ENCODE measurements at places on chromosomes 7 and 10.

DNA sequence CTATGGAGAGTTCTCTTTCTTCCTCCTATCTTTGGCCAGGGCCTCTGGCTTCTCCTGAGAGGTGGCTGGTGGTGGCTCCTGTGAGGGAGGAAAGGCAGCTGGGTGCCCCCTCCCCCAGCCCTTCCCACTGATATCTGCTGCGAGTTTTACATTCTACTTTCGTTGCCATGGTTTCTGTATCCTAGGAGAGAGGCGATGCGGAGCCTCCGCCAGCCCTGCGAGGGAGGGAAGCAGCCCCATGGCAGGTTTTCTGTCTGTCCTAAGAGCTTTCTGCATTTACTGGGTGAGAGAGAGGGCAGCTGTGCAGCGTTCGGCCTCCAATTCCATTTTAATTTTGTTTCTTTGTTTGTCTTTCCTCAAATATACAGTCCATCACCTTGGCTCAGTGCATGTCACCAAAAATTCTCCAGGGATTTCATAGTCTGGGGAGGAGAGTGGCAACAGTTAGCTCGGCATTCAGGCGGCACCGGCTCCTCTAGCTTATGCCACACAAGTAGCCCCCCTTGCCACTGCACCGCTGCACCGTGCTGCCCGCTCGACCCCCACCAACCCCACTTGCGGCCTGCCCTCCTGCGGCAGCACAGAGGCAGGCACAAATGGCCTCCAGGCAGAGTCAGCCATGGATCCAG lies 20.4 kb downstream of the DNAJB12 start:
- DNase-seq: no peak

DNA sequence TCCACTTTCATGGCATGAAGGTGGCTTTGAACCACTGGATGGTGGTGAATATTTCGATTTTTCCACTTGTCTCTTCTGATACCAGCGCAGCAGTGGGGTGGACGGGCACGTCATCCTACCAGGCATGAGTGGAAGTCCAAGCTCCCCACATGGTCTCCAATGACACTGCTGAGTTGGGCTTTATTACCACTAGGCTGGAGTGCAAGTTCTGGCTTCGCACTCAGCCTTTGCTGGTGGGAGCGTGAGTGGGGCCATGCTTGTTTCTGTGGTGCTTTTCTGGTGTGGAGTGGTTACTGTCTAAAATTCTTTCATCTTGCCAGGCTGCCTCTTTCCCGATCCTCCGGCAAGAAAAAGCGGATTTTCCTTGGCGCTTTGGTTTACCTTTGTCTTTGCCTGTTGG lies 70.1 kb upstream of the SDK1 start:
- no peak for DNase-seq

DNA sequence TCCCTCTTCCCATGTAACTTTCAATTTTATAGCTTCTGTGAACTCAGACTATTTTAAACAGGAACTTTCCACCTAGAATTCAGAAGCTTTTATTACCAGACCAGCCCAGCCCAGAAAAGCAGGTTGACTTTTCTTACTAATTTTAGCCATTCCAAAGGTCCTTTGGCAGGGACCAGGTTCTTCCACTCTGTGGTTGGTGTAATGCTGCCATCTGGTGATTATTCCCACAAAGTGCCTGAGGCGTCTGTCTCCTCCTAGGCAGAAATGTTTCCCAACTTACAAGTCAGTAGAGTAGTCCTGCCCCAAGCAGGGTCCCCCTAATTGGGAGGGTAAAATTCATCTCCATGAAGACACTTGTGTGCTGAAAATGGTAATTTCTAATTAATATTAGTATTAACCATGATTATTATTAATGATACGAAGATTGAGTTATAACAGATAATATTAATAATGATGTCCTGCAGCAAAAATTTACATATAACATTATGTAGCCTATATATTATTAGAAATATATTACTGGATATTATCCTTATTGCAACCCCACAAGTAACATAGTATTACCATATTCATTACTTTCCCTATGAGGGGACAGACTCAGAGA lies 53.0 kb upstream of the PPP1R17 start:
- no peak for DNase-seq

GRCh38 chr7:99624484-99624883 lies 7.7 kb downstream of the ZSCAN25 start:
- peak; percentile 6 for DNase-seq

DNA sequence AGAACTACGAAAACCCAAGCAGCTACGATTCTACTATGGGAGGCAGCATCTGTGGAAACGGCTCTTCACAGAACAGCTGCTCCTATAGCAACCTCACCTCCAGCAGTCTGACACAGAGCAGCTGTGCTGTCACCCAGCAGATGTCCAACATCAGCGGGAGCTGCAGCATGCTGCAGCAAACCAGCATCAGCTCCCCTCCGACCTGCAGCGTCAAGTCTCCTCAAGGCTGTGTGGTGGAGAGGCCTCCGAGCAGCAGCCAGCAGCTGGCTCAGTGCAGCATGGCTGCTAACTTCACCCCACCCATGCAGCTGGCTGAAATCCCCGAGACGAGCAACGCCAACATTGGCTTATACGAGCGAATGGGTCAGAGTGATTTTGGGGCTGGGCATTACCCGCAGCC lies 81.6 kb upstream of the SAMD8 start:
- no peak for DNase-seq

GRCh38 chr10:101807158-101807557 lies 11.1 kb downstream of the OGA start:
- no peak for DNase-seq

GRCh38 chr7:7254908-7255307 lies 72.6 kb downstream of the C1GALT1 start:
- DNase-seq: no peak

GRCh38 chr10:35306852-35307251 lies 29.5 kb upstream of the CCNY start:
- no peak for DNase-seq

- no peak for DNase-seq
Measured at GRCh38 chr10:78919181-78919966, 149.4 kb upstream of the ZMIZ1 start.

GRCh38 chr7:90337106-90337505 lies 9.4 kb upstream of the GTPBP10 start:
- no peak for DNase-seq

DNA sequence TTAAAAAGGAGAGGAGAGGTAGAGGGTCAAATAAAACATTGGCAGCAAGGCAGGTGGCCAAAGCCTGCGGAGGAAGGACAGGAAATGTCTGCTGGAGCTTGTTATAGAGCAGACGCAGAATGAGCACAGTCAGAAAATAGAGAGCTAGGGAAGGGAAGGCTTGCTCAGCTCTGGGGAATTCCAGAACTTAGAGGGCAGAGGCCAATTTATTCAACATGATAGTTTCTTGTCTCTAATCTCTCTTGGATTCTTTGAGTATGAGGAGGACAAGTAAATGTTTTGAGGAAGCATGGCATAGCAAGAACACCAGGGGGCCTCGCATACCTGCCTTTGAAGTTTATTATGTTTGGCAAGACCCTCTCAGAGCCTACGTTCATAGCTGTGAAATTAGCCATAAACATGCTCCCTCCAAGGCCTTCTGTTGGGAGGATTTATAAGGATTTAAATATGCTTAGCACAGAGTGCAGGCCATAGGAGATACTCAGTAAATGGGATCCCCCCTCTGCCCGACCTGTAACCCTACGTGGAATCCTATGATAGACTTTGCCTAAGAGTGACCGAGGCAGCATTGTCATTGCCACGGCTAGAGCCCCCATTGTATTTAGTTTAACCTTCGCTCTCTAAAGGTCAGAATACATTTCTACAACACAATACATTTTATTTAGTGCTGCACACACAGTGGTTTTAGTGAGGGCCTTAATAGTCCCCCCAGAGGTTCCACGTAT lies 293.9 kb downstream of the CCDC3 start:
- no peak for DNase-seq

DNA sequence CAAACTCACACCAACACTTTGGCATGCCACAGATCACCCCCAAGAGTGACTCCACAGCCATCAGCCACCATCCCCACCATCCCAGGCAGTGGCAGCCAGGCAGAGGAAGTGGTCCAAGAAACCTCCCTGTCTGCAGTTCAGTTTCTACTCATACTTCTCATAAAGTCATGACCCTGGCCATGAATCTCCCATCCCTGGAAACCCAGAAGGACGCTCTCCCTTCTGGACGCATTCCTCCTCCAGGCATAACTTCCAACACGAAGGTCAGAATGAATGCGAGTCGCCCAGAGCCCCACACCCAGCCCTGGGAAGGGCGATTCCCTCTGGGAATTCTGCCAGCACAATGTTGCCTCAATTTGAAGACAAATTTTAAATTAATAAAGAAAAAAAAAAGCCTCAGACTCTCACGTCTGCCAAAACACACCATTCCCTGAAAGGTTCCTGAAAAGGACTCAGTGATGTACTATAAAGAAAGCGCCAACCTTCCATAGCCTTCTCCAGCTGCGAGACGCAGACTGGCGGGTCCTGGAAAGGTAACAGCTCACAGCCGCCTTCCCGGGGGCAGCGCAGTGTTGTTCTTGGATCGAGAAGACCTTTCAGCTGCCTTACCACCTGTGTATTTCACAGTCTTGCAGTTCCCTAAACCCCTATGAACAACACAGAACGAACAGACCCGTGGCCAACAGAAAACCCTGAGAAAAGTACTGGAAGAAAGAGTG lies 307.6 kb downstream of the FRMD4A start:
- no peak for DNase-seq

- DNase-seq: no peak
Measured at GRCh38 chr10:38072552-38072951, 21.6 kb upstream of the ZNF37A start.

DNA sequence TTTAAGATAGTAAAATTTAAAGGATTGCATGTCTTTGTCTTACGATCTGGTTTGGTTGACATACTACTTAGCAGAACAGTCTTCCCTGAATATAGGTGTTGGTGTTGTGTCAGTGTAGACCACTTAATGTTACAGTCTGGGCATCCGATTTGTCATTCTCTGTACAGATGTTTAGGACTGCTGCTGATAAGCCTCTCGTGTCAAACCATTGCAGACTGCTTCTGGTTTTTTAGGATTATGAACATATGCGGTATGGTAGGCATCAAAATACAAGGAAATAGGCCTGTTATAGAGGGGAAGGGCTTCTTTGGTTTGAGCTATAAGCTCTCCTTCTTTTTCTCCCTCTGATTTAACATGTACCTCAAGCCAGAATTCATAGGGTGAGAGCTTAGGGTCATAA lies 7.4 kb downstream of the CYP3A43 start:
- DNase-seq: no peak

GRCh38 chr10:133302230-133302629 lies 6.4 kb downstream of the TUBGCP2 start:
- DNase-seq: no peak

DNA sequence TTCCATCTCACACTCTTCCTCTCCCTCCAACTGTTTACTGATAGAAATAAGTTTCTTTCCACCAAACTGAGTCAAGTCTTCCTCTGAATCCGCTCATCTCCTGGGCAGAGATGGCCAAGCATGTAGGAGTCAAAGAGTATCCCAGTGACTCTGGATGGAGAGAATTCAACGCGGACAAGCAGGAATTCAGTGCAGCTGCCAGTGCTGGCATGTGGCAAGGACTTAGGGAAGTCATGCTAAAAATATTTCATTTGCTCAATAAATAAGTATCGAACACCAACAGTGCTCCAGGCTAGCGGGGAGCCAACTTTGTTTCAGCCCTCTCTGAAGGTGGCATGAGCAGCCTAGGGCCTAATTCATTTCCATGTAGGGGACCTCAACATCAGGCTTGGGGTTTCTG lies 351.6 kb upstream of the ZMIZ1 start:
- DNase-seq: no peak

GRCh38 chr7:41385996-41386395 lies 316.9 kb downstream of the INHBA start:
- DNase-seq: no peak

DNA sequence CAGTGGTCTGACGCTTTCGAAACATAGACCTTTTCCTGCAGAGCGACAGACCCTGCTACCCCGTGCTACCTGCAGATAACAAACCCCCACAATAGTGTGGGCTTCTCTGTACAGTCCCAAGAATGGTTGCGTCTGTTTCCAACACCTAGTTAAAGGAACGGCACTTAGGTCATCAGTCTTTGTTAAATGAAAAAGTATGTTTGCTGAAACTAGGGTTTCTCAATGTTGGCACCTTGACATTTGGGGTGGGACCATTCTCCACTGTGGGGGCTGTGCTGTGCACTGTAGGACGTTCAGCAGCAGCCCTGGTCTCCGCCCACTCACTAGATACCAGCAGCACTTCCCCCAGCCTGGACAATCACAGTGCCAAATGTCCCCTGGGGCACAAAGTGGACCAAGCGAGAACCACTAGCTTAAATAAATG lies 13.7 kb downstream of the TECTB start:
- DNase-seq: no peak

- DNase-seq: no peak
Measured at GRCh38 chr7:137449016-137449415, 105.5 kb upstream of the PTN start.

DNA sequence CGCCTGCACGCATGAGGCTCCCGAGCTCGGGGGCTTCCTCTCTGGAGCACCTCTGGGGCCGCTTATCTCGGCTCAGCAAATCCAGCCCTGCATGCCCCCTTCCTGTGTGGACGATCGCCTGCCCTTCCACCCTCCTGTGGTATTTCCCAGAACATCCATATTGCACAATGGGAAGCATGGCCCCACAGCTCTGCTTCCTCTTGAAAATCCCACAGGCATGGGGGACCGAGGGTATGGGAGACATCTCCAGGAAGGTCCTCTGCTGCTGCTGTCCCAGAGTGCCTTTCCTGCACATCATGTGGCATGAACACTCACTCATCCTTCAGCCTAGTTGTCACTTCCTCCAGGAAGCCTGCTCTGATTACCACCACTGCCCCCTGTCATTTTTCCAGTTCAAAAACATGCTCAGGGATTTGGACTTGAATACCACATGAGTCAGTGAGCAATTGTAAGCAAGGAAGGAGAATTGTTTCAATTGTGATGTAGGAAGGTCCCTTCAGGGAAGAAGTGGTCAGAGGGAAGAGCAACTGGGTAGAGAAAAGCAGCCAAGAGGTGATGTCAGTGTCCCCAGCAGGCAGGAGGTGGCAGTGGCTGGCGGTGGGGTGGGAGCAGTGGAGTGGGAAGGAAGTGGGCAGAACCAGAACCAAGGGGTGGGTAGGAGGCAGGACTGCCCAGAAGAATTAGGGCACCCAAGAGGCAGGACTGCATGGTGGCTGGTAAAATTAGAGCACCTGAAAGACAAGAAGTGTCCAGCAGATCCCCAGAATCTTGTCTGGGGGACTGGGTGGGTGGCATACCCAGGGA lies 67.5 kb upstream of the ZMIZ1 start:
- DNase-seq: no peak

GRCh38 chr10:5411941-5412276 lies 448 bp upstream of the NET1 start:
- DNase-seq: no peak

- DNase-seq: no peak
Measured at GRCh38 chr10:132676193-132676891, 109.6 kb downstream of the NKX6-2 start.

DNA sequence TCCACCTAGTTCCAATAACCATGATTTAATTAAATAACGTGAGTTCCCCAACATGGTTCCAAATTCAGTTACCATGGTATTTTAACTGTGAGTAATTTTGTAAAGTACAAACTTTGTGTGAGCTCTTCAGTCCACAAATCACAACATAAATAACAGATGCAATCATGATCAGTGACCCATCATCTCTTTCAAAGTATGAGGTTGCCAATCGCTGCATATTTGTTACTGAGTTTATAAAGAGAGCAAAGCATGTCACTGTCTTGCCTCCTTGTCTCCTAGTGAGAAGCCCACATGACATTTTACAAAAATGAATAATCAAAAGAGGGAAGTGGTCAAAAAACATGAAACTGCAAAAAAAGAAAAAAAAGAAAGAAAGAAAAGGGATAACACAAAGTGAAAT lies 69.1 kb upstream of the PDSS1 start:
- no peak for DNase-seq

Data from stimulated activated CD4-positive, alpha-beta T cell treated with anti-CD3 and anti-CD28 coated beads, Interleukin-1b, Interleukin-23, amount 100 ng/mL, for 1 hour (primary cell).